ENCODE measurements at places on chromosomes 13 and 19.

DNA sequence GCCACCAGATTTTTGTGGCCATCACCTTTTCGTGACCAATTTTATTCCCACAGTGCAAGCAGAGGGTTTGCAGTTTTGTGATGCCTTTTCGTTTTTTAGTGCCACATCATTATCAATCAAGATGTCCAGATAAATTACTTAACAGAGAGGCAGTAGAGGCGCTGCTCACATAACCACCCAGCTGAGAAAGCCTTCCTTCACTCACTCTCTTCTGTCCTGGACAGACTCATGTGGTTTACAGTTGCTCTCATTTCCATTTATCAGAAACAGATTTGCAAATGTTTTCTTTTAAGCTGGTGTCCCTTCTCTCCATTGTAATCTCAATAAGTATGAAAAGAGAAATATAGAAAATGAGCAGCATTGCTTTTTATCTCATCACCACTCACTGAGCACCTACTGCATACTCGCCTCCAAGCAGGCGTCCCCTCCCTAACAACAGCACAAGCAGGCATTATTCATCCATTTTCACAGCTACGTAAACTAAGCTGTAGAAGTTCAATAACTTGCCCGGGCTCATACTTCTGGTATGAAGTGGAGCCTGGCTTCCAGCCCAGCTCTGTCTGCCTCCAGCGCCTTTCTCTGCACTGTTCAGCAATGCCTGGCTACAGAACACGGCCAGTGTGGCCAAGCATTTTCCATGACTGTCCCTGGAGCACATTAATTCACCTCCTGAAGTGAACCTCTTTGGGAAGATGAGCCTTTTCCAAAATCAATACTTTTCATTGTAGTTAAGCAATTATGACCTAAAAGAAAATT is 34.6 kb upstream of the KATNAL1 start:
- peak; percentile 97 for DNase-seq

- DNase-seq: peak; percentile 95
These were observed 8.4 kb downstream of the ZNF808 start for GRCh38 chr19:52535771-52536447.

GRCh38 chr19:40570313-40571004 is 6.2 kb upstream of the SHKBP1 start:
- DNase-seq: peak; percentile 100

DNA sequence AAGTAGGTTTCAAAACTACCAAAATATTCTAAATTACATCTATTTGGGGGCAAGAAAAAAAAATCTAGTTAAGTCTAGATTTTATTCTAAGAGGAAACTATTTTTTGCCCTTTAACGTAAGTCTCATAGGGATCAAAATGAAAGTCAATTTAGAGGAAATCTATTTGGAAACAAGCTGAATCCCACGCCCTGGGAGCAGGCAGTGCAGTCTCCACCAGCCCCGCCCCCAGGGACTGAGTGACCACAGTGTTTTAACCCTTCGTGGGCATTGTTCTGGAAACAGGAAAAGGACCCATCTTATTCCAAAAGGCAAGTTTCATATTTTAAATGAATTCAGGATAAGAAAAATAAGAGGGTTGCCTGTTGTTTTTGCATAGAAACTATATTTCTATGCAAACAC is 209.7 kb downstream of the SPRY2 start:
- peak; percentile 85 for DNase-seq

DNA sequence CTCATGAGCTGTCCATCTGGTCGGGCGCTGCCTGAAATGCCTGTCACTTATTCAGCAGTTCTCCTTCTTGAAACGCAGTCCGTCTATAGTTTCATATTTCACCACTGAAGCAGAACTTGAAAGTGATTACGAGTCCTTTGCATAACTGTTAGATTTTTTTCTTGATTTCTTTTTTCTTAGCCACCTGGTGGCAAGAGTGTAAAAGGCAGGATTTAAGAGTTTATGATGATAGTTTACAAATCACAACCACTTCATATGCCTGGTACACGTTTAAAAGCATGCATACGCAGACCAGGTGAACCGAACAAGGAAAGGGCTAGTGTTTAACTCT is 45.8 kb downstream of the GGACT start:
- DNase-seq: peak; percentile 45

- DNase-seq: no peak
These were observed 11.8 kb upstream of the SELENOW start for GRCh38 chr19:47766670-47767069.

- no peak for DNase-seq
These were observed 10.4 kb downstream of the LILRB4 start for GRCh38 chr19:54673222-54673621.

GRCh38 chr19:13119627-13120026 is 1.6 kb downstream of the NACC1 start:
- DNase-seq: no peak

DNA sequence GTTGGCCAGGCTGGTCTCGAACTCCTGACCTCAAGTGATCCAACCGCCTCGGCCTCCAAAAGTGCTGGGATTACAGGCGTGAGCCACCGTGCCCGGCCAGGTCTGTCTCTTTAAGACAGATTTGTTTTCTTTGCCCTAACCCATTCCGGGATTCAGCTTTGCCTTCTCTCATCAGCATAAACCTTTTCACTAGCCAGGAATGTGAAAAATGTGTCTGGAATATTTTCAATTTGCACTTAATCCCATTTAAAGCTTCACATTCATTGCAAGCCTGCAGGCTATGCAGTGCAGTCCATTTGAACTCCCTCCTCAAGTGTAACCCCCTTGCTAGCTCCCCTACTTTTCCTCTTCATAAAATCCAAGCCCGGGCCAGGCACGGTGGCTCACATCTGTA is 880 bp upstream of the TMEM160 start:
- DNase-seq: peak; percentile 35

- no peak for DNase-seq
These were observed 6.3 kb upstream of the F10 start for GRCh38 chr13:113116206-113116800.

- DNase-seq: no peak
These were observed 138.6 kb downstream of the MIPEP start for GRCh38 chr13:23750383-23751121.

DNA sequence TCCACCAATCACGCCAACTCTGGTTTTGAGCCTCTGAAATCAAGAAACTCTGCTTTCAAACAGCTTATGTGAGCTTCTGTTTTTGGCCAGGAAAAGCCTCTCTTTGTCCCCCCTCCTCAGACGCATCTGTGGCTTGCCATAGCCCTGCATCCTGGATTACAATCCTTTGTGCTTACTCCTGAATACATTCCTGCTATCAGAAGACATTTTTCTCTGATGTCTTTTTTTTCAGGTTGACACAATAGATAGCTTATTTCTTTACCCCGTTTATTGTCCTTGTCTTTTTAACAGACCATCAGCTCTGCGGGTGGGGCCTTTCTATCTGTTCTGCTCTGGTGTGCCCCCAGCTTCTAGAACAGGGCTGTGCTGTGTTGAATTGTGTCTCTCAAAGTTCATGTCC is 11.0 kb downstream of the PNMA8B start:
- DNase-seq: no peak

DNA sequence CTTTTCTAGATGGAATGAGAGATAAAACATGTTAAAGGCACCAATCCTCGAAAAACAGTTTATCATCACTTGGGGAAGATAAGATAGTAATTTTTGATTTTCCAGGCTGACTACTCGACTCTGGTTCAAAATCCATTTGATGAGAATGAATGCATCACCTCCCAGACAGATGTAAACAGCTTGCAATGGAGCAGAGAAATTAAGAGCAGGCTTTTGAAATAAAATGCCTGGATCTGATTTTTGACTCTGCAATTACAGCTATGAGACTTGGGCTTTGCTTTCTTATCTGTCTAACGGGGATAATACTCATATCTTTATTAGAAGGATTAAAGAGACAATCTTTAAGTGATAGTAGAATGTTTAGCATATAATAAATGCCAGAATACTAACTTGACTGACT is 1148.9 kb downstream of the OLFM4 start:
- DNase-seq: no peak

DNA sequence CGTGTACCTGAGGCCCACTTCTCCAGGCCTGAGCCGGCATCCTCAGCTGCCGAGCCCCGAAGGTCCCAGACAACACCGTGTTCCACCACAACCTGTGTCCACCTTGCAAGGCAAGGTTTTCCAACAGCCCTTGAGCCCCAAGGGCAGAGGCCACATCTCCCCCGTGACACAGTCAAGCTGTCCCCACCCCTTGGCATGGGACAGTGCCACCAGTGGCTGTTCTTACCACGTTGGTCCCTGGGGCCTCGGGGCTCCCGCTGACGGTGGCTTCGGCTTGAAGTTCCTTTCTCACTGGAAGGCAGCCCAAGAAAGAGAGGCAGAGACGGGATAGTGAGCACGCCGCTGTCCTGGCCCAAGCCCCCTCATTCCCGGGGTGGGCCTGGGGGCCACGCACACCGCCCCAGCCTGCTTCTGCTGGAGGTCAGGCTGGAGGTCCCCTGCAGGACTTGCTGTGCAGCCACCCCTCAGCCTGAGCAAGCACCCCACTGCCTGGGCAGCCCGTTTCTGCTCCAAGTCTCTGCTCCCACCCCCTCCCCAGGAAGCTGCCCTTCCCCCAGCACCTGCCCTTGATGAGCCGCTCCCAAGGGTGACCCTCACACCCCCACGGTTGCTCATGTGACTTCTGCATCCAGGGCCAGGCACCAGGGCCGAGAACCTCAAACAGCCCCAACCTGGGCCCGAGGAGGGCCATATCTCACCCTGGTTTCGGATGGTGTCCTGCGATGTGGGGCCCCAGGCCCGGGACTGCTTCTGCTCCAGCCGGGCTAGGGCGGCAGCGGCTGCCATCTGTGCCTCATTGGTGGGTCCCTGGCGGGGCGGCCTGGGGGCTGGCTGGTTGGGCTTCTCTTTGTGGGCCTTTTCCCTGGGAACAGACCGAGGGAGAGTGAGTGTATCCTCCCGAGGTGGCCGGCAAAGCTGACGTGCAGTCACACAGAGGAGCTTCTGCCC is 4.1 kb downstream of the UBXN6 start:
- no peak for DNase-seq

GRCh38 chr19:38293281-38293680 is 10.8 kb upstream of the C19orf33 start:
- DNase-seq: no peak

DNA sequence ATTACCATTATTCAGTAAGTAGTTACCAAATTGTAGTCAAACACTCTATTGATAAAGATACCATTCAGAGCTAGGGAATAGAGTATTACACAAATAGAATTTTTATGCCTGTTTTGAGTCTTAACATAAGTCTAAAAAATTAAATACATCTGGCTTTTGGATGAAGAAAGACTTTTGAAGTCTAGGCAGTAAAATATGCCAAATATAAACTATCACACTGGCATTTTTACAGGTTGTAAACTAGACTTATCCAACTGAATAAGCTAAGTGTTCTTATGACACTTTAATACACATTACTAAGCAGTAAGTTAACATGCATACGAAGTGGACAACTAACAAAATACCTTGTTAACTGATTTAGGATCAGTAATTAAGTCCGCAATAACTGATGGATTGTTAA is 108.9 kb downstream of the MAB21L1 start:
- DNase-seq: no peak

- peak; percentile 54 for DNase-seq
These were observed 303.4 kb downstream of the GPC6 start for GRCh38 chr13:93529961-93530360.

- peak; percentile 56 for DNase-seq
These were observed at the start of gene F2RL3 for GRCh38 chr19:16888629-16889365. F2RL3 (plus strand) TSS chr19:16888999; CDS start chr19:16889190, 191 bp downstream.

DNA sequence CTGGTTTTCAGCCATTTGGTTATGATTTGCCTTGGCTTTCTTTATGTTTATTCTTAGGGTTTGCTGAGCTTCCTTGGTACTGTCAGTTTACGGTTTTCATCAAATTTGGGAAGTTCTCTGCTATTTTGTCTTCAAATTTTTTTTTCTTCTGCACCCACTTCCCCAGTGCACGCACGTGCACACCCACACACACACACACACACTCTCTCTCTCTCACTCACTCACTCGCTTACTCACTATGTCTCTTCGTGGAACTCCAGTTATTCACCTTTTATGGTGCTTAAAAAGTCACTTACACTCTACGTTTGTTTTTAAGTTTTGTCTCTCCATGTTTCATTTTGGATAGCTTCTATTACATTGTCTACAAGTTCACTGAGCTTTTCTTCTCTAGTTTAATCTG is 7.1 kb downstream of the AKAP11 start:
- no peak for DNase-seq

GRCh38 chr13:23743278-23744076 is 145.7 kb downstream of the MIPEP start:
- no peak for DNase-seq

- no peak for DNase-seq
These were observed 1872.3 kb upstream of the PCDH20 start for GRCh38 chr13:63287926-63288325.

GRCh38 chr19:44753932-44754749 is 5.6 kb downstream of the BCL3 start:
- peak; percentile 86 for DNase-seq

All from foreskin fibroblast (primary cell).